ENCODE measurements at places on chromosomes 2 and 18.

- no peak for DNase-seq
These were observed 36.2 kb upstream of the IGFBP2 start for GRCh38 chr2:216596980-216597509.

DNA sequence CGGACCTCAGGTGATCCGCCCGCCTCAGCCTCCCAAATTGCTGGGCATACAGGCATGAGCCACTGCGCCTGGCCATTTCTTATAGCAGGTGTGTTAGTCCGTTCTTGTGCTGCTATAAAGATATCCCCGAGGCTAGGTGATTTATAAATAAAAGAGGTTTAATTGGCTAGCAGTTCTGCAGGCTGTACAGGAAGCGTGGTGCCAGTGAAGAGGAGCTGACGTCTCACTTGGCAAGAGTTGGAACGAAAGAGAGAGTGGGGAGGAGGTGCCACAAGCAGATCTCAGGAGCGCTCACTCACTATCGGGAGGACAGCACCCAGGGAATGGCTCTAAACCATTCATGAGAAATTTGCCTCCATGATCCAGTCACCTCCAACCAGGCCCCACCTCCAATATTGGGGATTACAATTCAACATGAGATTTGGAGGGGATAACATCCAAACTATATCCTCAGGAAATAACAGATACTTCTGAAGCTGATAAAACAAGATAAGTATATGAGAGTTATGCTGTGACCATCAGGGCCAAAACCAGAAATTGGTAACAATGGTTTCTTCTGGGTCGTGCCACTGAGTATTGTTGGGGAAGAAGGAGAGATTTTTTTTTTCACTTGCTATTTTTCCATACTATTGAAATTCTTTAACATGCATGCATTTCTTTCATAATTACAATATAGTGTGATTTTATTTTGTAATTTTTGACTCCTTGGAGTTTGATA, 7.4 kb upstream of the RMC1 start:
- no peak for DNase-seq

GRCh38 chr2:101549371-101549770, 74.5 kb upstream of the RFX8 start:
- no peak for DNase-seq

DNA sequence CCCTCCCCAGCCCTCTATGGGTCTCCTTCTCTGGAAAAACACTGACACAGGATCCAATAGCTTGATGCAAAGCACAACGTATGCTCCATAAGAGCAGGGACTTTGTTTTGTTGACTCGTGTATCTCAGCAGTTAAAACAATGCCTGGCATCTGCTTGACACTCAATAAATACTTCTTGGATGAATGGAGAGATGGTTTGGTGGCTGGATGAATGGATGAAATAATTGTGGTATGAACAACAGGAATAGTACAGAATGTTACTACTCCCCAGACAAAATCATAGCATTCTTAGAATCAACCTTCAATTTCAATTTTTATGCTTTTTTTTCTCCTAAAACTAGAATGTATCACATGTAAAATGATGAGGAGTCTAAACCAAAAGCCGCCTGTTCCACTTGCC, 57.4 kb downstream of the KCNE4 start:
- DNase-seq: no peak

DNA sequence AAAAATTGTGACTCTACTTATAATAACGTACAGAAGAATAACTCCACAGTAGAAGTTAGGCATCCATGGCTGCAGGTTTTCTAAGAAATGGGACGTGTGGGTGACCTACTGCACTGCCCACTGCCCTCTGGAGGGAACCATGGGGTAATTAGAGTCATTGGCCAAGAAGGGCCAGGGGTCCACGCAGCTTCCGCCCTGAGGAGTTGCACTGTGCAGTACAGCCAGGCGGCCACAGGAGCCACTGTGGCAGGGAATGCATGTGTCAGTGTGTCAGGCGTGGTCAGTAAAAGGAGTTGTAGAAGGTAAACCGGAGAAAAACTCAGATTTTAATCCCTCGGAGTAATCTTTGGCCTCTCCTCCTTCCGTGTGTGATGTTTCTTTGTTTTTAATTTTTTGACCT, 24.8 kb downstream of the NCK2 start:
- DNase-seq: no peak

DNA sequence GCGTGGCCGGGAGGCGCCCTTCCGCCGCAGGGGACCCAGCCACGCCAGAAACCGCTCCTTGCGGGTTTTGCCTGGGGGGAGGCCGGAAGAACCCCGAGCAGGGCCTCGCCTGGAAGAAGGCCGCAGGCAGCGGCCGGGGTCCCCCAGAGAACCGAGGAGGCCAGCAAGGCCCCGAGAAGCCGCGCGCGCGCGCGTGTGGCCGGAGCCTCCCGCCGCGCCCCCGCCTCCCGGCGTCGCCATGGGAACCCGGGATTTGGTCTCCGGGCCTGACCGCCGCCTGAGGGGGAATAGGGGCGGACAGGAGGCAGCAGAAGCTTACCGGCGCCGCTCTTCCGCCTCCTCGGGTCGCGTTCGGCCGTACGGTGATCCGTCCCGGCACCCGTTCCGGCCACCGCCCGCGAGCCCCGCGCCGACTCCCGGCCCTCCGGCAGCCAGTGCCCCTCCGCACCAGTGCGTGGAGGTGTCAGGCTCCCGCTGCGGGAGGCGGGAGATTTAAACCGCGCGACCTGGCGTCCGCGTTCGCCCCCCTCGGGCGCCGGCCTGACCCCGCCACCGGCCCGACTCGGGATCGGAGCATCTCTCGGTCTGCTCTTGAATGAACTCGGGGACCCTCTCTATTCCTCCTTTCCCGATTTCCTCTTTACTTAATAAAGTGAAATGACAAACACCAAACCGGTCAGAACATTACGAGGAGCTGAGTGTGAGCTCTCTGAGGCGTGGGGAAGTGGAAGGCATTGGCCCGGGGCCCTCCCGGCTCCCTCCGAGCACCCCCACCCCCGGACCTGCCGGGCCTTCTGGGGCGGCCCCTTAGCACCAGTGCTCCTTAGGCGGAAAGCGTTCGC, at the start of gene ICA1L:
ICA1L (minus strand) TSS at position 467 of the 842 bp plus-strand sequence. CDS start 42,757 bp downstream, outside the sequence.
- DNase-seq: peak; percentile 26

- DNase-seq: no peak
These were observed 185.2 kb upstream of the SLC39A10 start for GRCh38 chr2:195471807-195472206.

DNA sequence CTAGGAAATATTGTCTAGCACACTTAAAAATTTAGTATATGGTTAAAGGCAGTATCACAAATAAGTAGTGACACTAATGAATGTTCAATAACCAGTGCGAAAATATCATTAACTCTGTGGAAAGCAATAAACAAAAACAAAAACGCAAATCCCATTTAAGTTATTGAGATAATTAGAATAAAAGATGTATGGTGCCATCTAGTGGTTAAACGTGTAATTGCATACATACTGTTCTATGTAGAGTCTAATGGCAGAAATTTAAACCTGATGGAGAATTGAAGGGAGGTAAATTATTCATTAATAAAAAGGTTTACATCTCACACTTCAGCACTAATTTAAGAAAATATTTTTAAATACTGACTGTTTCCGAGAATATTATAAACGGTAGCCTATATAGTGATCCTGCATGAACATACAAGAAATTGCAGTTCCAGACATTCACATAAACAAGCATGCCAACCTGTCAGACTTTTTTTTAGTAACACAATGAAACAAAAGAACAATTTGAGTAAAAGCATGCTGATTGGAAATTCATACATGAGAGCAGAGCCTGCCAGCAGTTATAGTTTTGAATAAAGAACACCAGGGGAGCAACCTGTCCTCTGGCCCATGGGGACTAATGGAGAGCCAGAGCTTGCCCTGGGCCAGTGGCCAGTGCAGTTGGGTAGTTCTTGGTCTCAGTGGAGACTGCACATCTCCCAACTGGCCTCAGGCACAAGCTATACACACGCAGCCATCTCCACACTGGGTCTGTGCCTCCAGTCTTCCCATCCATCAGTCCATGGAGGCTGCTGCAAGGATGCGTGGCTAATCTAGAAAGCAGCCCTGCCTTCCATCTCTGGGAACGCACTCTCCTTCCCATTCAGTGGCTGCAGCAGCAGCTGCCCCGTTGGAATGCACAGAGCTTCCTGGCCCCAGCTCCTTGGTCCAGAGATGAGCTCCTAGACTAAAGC, 28.0 kb downstream of the GCG start:
- no peak for DNase-seq

GRCh38 chr2:64640153-64641044, 13.3 kb downstream of the SERTAD2 start:
- DNase-seq: no peak

DNA sequence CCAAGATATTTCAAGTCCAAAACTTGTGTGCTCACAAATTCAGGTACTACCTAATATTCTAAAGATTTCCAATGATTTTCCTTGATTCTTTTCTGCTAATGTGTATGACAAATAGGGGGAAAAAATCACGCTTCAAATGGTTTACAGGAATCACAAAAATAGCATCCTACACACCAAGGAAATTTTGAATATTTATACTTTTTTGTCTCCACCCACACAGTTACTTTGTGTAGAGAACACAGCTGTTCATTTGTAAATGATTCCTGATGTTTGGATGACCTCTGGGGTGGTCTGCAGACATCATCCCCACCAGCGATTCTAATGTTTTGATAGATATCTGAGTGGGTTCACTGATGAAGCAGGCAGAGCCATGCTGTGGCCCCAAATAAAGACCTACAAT, 260.6 kb upstream of the NCKAP5 start:
- no peak for DNase-seq

DNA sequence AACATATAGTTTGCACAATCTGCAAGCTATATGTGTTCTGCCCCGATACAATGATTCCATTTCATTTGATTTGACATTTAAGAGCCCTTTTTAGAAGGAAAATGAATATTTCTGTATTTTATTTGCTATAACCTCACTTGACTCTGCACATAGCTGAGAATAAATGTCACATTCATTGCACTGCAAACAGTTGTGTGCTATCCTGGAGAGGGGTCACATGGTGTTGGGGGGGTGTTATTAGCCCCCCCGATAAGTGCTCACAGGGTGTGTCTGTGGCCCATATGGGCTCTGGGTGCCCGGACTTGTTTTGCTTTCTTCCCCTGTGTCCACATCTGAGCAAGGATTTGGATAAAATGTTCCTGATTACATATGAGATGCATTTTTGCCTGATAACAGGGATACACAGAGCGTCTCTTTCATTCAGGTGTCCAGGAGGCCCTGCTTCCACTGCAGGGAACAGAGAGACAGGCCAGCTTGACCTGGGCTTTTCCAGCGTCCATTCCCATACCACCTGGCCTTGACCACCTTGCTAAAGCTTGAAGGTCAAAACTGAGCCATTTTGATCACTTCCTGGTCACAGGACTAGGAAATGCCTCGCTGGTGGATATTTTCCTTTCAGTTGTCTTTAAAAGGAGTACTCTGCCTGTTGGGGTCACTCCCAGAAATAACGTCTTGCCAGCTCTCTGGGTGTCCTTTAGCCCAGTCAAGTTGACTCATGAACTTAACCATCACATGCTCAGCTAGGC, 38.4 kb upstream of the ID2 start:
- DNase-seq: no peak

GRCh38 chr2:113225263-113226259, 51.8 kb downstream of the PSD4 start:
- no peak for DNase-seq

DNA sequence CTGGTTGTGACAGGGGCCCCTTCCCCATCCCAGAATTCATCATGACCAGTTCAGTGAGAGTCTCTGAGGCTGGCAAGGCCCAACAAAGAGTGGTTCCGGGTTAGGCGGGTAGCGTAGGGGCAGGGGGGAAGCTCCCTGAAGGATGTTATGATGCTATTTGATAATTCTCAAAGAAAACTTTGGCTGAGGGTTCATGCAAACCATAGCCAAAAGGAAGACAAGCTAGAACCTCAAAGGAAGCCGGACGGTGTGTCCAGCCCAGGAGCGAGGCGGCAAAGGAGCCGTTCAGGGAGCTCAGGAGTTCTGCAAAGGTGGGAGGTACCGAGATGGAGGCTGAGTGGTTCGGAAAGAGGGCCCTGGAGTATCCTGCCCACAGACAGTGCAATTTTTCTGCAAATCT, 226.8 kb upstream of the RAB6C start:
- no peak for DNase-seq

- no peak for DNase-seq
These were observed 678.2 kb upstream of the FANCL start for GRCh38 chr2:58919316-58919715.

GRCh38 chr18:44552706-44553105, 128.0 kb upstream of the SETBP1 start:
- no peak for DNase-seq

- DNase-seq: no peak
These were observed 165.2 kb downstream of the TWIST2 start for GRCh38 chr2:239012936-239013677.

GRCh38 chr18:13457327-13457726, 238.8 kb downstream of the LDLRAD4 start:
- DNase-seq: no peak

GRCh38 chr2:86241611-86242010, 42.4 kb downstream of the MRPL35 start:
- no peak for DNase-seq

DNA sequence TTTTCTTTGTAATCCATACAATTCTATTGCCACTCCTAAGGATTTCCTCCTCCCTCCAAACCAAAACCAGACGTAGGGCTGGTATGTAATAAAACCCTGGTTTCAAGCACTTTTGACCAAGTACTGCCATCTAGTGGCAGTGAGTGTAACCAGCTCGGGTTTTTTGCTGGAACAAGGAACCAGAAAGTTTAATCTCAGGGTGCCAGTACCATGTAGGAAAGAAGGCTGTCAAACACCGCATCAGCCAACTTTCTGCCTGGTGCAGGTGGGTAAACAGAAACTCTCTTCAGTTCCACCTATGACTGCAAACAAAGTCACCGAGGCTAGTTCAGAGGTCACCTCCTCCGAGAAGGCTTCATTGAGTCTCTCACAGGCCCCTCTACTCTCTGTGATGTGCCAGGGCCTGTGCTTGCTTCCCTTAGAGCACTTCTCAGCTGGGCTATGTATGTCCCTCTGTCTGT, 10.2 kb upstream of the THNSL2 start:
- DNase-seq: no peak

- no peak for DNase-seq
These were observed 55.3 kb downstream of the RFTN2 start for GRCh38 chr2:197620133-197620532.

GRCh38 chr2:239939736-239940483, 85.2 kb downstream of the NDUFA10 start:
- DNase-seq: no peak

GRCh38 chr2:237314198-237314597, 99.8 kb downstream of the COL6A3 start:
- no peak for DNase-seq

DNA sequence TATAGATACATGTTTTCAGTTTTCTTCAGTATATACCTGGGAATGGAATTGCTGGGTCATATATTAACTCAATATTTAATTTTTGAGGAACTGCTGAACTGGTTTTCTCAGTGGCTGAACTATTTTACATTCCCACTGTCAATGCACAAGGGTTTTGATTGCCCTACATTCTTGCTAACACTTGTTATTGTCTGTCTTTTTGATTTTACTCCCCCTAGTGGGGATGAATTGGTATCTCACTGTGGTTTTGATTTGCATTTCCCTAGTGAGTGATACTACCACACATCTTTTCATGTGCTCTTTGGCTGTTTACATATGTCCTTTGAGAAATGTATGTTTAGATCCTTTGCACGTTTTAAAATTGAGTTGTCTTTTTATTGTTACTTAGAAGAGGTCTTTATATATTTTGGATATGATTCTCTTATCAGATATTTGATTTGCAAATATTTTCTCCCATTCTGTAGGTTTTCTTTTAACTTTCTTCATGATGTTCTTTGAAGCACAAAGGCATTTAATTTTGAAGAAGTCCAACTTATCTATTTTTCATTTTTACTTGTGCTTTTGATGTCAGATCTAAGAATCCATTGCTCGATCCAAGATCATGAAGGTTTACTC, 36.2 kb downstream of the ASB1 start:
- no peak for DNase-seq

Measured in stimulated activated CD8-positive, alpha-beta memory T cell treated with anti-CD3 and anti-CD28 coated beads, Interleukin-12 subunit alpha, Interleukin-12 subunit beta, amount 100 ng/mL, for 4 hours (primary cell).